Inflammatory macrophage (primary cell): ENCODE measurements at places on chromosomes 6 and 20.
A peak's percentile ranks its signal among the peaks of the same experiment; 100 is the strongest.

DNA sequence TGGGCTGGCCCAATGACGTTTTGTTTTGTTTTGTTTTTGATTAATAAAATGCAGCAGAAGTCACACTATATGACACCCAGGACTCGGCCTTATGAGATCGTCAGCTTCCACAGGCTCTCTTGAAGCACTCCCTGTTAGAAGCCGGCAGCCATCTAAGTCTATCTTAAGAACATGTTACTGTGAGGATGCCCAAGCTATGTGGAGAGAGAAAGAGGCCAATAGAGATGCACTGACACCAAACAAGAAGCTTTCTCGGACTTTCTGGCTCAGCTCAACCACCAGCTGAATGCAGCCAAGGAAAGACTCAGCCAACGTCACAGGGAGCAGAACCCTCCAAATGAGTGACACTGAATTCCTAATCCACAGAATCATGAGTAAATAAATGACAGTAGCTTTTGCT, 14.0 kb downstream of the SGK1 start:
- DNase-seq: no peak

DNA sequence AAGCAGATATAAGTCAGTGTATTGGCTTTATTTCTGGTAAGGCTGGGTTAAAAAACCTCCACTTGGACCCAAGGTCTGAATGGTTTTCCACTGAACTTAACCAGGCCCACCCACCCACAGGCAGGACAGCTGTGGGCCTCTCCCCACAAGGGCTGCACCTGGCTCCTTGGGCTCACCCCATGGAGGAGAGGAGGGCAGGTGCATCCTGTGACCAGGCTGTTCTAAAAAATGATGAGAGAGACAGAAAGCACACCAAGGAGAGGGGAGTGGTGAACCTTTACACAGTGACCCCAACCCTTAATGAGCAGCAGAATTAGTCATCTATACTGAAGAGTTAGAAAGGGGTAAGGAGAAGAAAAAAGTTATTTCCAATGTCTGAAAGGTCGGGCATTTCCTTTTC, 34.5 kb upstream of the DUSP22 start:
- no peak for DNase-seq

GRCh38 chr20:55353206-55353605, 652.1 kb downstream of the CBLN4 start:
- no peak for DNase-seq

DNA sequence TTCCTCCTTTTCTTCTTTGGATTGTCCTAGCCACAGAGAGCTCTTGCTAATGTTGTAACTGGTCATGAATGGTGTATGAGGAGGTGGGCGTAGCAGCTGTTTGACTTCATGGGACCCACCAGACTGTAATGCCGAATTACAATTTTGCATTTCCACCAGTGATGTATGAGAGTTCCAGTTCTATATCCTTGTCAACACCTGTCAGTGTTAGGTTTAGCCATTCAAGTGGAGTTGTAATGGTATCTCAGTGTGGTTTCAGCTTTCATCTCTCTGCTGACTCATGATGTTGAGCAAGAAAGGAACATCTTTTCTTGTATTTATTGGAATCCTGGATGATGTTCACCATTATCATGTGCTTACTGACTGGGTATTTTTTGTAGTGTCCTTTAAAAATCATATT, 5.1 kb downstream of the IGF2R start:
- DNase-seq: no peak

DNA sequence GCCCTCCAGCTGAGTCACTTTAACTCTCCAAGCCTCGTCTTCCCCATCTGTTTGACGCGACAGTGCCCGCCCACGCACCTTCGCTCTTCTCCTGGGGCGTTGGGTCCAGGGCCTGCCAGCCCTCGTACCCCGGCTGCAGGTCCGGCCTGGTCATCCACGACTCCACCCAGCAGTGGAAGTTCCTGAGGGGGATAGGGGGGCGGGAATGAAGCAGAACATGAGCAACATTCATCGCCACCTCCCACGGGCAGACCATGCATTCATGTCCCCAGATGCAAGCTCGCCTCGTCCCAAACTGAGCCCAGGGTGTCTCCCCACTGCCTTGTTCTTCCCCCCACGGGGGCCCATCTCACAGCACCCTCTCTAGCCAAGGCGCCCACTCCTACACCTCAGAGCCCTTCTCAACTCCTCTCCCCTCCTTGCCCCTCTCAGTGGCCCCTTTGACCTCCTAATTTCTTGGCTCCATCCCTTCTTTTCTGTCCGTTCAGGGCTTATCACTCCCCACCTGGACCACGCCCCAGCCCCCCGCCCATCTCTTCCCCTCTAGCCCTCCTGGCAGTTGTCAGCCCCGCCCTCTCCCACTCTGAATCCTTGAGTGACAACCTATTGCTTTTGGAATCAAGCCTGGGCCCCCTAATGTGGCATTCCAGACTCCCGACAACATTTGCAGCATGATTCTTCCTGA, 23.7 kb downstream of the TGM2 start:
- DNase-seq: peak; percentile 37

DNA sequence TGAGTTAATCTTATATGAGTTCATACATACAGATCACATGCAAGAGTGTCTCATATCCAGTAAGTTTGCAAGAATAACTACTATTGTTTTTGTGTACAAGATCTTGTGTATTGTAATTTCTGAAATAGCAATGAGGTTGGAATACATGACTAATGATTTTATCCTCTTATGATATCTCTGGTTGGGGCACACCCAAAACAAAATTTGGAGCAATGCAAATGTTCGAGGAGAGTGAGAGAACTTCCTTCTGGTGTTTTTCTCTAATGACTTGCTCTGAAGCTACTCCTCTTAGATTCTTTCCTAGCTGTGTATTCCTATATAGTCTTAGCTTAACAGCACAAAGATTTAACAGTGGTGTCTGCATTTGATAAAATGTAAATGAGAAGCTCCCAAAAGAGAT, 252.5 kb downstream of the LAMA2 start:
- no peak for DNase-seq

GRCh38 chr6:167091026-167091804, 31.7 kb upstream of the CCR6 start:
- DNase-seq: peak; percentile 42
